ENCODE measurements at places on chromosomes 5 and 9.

DNA sequence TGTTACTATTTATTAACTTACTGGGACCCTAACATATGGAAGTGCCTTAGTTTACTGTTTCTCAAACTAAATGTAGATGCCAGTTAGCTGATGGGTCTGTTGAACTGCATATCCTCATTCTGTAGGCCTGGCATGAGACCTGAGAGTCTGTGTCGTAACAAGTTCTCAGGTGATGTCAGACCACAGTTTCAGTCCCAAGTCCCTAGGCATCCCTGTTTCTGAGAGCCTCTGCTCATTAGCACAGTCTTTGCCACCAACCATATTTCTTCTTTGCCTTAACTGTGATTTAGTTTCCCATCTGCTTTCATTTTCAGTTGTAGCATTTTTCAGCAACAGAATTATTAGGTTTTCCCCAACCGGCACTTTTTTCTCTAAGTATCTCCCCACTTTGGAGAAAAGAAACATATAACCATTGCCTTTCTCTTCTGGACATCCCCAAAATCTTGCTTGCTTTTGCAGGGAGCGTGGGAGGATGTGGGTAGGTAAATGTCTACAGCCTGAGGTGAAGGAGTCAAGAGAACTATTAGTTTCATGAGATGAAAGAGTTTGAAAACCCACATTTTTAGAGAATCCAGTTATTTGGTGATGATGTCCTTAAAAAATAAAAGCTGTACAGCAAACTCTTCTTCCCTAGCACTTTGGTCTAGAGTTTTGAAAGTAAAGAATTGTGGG is 74.6 kb downstream of the NUDT12 start:
- peak; percentile 56 for DNase-seq

GRCh38 chr9:110995420-110996340 is 42.6 kb downstream of the LPAR1 start:
- peak; percentile 48 for DNase-seq

GRCh38 chr9:131649646-131650045 is 90.2 kb downstream of the RAPGEF1 start:
- no peak for DNase-seq

- no peak for DNase-seq
These were observed 62.8 kb downstream of the C9orf50 start for GRCh38 chr9:129558063-129558550.

DNA sequence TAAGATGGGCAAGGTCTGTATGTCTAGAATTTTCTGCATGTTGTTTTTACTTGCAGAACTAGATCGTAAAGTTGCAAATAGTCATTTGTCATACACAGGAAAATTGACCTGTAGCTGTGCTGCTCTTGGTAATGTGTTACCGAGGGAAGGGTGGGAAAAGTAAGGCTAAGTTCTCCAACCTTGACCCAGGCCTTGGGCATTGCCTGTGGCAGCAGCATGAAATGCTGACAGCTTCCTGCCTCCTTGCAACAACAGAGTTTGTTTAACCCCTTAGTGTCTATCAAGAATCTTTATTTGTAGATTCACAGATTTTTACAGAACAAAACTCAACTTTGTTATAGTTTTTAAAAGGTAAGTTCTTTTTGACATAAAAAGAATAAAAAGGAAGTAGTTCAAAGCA is 48.3 kb downstream of the ERCC6L2 start:
- no peak for DNase-seq

DNA sequence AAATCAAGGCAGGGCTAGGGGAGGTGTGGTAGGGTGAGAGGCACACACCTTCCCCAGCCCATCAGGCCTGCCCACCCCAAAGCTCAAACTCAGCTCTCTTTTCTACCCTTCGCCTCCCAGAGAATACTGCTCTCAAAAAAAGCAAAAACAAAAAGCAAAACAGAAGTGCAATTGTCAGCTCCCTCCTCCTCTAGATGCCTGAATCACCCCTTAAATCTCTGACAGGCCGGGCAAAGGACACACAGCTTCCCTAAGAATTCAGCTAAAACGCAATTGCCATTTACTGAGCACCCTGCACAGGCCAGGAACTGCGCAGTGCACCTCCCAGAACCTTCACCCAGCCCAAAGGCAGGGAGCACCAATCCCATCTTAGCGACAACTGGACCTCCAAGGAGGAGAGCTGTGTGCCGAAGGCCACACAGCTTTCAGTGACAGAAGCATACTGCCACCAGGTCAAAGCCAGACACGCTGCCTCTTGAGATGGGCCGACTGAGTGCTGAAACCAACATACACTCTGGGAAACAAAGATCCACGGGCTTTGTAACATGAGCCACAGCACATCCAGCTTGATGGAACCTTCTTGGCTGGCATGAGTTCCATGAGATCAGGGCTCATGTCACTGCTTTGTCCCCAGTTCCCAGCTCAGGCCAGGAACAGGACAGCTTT is 53.4 kb upstream of the STXBP1 start:
- no peak for DNase-seq

DNA sequence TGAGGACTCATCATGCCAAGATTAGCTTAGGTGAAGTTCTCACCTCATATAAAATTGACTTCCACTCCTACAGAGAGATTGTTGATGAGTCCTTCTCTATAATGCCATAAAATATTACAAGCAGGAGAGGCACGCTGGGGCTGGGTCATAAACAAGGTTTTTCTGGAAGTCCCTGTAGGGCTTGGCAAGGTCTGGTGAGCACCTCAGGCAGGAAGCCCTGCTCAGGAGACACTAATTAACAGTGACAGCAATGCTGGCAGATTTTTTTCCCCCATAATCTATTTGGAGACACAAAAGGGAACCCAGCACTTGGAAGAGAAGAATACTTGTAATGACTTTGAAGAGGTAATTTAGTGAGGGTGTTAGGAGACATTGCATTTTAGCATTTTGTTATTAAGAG is 118.7 kb downstream of the DIRAS2 start:
- no peak for DNase-seq

DNA sequence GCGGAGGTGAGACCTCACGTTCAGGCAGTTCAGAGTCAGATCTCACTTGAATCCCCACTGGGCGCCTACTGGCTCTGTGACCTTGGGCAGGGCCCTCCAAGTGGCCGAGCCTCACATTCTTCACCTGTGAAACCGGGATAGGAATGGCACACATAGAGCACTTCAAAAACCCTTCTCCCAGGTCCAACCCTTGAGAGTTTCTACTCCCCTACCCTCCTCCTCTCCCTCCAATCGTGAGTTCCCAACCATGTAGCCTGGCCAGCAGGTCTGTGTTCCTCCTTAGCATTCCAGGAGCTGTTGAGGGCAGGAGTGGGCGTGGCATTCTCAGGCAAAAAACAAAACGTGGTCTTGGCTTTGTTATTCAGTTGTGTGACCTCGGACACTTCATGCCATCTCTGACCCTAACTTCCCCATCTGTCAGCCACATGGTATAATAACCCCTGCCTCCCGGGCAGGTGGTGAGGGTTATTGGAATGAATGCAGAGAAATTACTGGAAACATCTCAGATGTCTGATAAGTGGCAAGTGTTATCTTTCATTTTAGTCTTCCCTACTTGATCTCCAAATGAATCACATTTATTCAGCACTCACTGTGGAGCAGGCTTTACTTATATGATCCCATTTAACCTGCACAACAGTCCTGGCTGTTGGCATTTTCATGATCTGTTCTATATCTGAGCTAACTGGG is 112.8 kb upstream of the BOD1 start:
- no peak for DNase-seq

DNA sequence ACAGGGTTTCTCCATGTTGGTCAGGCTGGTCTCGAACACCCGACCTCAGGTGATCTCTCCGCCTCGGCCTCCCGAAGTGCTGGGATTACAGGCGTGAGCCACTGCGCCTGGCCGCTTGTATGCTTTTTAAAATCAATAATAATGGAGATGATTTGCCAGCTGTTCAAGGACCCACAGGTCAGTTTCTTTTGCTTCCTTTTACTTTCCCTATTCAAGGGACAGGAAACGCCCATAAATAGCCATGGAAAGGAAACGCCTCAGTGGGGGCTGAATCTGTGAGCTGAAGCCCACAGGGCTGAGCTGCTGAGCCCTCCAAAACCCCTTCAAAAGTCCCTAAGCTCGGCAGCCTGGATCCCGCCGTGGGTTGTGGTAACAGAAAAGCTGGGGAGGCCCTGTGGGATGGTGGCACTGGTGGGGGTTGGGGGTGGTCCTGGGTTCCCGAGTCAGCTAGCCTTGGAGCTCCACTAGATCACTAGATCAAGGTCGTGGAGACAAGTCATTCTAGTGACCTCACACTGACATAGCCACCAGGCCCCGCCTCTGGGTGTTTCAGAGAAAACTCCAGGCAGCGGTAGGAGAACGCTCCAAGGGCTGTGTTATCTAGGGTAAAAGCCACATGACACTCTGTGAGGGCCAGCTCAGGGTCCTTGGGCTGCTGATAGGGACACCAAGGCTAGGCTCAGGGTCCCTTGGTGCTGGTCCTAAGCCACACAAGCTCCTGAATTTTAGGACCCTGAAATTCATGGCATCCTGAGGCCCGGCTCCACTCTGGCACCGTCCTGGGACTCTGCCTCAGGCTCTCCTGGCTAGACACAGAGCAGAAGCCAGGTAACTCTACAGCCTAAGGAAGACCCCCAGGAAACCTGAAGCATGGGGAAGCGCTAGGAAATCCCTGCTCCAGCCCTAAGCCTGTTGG is 18.0 kb upstream of the DUSP1 start:
- peak; percentile 34 for DNase-seq

GRCh38 chr9:111978616-111979015 is 82.0 kb downstream of the UGCG start:
- DNase-seq: no peak

DNA sequence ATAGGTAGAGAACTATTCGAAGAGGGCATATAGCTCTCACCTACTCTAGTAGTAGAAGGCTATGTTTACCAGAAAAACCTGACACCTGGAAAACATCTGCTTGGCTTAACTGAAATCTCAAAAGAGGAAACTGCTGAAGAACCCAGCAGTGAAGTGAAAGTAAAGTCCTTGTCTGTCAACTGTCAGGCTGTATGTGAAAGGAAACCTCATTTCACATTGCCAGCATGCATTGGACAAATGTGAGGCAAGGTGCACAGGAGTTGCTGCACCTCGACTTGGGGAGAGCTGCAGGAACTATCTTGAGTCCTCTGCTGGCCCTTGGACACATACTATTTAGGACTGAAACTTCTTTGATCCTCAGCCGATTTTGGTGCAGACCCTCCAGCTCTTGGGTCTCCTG is 53.3 kb downstream of the NREP start:
- DNase-seq: peak; percentile 85

GRCh38 chr9:136147890-136148714 is 29.4 kb upstream of the TMEM250 start:
- no peak for DNase-seq

DNA sequence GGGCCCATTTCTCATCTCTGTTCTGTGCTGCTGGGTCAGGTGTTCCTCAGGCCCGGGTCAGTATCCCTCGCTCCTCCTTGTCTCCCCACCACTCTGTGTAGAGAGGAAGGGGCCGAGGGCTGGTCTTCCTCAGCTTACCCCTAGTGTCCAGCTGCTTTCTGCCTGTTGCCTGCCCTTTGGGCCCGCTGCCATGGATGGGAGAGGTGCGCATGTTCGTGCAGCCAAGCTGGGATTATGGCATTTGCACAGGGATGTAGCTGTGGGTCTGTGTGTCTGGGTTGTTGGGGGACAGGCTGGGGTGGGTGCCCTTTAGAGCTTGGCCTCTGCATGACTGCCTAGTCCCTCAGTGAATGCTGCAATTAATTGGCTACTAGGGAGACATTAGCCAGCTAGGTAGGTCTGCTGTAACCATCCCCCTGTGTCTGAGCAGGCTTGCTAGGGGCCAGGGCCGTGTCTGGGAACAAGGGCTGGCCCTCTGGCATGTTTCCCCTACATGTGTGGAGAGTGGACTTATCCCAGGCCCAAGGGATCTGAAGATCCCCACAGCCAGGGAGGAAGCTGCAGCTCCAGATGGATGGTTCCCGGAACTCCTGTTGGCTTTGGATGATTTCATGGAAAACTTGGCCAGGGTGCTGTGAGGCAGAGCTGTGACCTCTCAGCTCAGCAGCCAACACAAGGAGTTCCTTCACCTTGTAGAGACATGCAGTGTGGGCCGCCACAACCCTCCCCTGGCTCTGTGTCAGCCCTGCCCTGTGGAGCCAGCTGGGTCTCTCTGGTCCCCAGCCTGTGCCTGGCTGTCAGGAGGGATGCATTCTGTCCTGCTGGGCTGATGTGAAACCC is 161.9 kb downstream of the MACROH2A1 start:
- no peak for DNase-seq

DNA sequence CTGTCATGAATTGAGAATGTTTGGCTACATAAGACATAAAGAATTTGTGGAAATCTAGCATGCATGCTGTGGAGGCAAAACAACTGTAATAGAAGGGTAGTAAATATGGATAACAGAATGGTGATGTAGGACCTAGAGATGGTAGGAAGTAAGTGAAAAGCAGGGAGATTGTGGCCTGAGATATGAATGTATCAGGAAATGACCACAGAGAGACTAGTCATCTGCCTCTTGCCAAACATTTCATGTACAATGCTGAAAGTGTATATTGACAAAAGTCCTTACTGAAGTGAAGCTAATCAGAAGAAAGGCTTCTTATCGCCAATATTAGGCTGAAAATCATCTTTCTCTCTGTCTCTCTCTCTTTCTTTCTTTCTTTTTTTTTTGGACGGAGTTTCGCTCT is 873.1 kb upstream of the CTNND2 start:
- no peak for DNase-seq

GRCh38 chr9:2613730-2614271 is 7.8 kb upstream of the VLDLR start:
- no peak for DNase-seq

- DNase-seq: no peak
These were observed 2.0 kb downstream of the GADD45G start for GRCh38 chr9:89606624-89607311.

GRCh38 chr5:157265714-157266285 is at the start of gene CYFIP2:
TSS of gene CYFIP2 (plus strand) at chr5:157266123. CDS start at chr5:157285362, 19,239 bp downstream.
- peak; percentile 87 for DNase-seq

DNA sequence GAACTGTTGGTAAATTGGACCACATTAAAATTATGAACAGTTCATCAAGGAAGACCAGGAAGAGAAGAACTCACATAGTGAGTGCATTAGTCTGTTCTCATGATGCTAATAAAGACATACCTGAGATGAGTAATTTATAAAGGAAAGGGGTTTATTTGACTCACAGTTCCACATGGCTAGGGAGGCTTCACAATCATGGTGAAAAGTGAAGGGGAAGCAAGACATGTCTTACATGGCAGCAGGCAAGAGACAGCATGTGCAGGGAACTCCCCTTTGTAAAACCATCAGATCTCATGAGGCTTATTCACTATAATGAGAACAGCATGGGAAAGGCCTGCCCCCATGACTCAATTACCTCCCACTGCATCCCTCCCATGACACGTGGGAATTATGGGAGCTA is 135.9 kb upstream of the MAN2A1 start:
- peak; percentile 2 for DNase-seq

DNA sequence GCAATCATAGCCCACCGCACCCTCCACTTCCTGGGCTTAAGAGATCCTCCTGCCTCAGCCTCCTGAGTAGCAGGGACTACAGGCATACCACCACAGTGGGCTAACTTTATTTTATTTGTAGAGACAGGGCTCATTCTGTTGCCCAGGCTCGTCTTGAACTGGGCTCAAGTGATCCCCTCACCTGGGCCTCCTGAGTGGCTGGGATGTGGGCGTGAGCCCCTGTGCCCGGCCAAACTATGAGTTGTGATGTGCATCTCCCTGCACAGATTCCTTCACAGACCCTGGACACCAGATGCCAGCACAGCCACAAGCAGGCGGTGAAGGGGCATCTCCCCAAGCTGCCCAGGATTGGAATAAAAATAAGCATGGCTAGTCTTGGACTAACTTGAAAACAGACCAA is 244.9 kb upstream of the IRX1 start:
- DNase-seq: no peak

Measured in GM12865 (cell line).